ENCODE measurements at places on chromosomes 5 and 9.

GRCh38 chr9:1880038-1880565 is 135.0 kb upstream of the SMARCA2 start:
- DNase-seq: no peak

DNA sequence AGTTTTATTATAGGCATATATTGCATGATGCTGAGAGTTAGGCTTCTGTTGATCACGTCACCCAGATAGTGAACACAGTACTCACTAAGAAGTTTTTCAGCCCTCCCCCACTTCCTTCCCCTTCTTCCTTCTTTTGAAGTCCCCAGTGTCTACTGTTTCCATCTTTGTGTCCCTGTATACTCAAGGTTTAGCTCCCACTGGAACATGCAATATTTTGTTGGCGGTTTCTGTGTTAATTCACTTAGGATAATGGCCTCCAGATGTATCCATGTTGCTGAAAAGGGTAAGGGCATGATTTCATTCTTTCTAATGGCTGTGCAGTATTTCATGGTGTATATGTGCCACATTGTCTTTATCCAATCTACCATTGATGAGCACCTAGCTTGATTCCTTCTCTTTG is 764.3 kb downstream of the MTRR start:
- peak; percentile 54 for DNase-seq

DNA sequence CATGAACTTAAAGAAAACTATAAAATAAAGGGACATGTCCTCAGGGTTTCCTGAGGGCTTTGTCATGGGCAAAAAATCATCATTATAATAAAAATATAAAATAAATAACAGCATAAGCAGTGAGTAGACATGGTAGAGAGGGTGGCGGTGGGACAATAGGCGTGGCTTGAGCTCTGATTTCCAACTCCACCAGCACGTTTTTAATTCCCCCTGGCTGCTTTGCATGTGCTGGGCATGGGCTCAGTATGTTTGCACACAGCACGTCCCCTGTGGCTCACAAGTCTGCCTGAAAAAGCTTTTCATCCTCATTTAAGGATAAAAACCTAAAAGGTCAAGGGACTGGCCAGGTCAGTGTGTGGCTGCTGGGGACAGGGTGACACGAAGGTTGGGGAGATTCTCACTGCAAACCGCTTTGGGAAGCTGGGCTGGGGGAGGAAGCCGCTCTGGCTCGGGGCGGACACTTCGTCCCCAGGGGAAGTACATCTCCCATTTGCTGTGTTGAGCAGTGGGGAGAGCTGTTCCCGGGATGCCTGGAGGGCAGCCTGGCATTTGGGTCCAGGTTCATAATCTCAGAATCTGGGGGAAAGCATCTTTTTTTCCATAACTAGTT is 32.6 kb downstream of the NKX2-5 start:
- DNase-seq: no peak

- peak; percentile 85 for DNase-seq
These were observed 21.6 kb downstream of the HMGXB3 start for GRCh38 chr5:150022158-150022531.

DNA sequence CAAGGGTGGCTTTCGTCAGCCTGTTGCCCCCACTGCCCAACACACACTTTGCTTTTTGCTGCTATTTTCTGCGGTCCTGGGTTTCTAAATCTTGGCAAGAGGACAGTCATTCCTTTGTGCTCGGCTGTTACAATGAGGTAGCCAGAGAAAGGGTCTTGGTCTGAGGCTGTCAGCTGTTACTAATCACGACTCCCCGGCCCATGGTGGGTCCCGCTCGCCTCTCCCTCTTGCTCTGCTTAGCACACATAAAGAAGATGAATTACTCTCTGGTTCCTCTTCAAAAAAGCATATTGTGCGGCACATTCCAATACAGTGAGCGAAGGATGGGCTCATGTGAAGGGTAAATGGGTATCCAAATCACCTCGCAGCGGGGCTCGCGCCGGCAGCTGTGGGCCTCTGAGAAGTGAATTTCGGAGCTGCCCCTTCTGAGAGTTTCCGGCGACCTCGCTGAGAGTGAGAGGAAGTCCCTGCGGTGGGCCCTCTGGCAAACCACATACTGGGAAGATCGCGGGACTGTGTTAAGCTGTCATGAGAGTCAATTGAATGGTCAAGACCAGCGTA is 56.0 kb downstream of the SLC1A3 start:
- peak; percentile 93 for DNase-seq

DNA sequence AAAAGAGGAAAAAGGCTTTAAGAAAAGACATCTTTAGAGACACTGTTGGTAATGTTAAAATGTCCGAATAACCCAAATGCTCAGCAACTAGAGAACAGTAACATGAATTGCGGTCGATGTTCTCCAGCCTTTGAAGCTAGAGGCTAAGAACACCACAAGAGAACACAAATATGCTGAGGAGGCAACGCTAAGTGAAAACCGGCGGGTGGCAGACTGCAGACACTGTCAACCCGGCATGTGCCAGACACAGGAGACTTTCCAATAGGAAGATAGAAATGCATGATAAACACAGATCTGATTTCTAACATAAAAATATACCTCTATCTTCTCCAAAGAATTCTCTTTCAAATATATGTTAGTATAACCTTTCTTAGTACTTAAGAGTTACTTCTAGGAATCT is 18.4 kb upstream of the DDX41 start:
- no peak for DNase-seq

GRCh38 chr5:88393716-88394535 is 125.3 kb upstream of the TMEM161B start:
- DNase-seq: no peak

- DNase-seq: no peak
These were observed 380.3 kb upstream of the TNC start for GRCh38 chr9:115498303-115498702.

DNA sequence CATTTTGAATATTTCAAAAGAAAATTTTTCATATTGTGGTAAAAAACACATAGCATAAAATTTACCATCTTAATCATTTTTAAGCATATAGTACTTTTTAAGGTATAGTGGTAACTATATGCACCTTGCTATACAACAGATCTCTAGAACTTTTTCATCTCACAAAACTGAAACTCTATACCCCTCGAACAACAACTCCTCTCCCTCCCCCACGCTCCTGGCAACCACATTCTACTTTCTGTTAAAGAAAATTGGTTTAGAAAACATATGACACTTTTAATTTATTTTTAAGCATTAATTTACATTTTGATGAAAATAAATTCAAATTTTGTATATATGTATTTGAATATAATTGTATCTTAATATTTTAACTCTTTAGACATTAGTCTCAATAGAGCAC is 147.2 kb upstream of the EFNA5 start:
- no peak for DNase-seq

DNA sequence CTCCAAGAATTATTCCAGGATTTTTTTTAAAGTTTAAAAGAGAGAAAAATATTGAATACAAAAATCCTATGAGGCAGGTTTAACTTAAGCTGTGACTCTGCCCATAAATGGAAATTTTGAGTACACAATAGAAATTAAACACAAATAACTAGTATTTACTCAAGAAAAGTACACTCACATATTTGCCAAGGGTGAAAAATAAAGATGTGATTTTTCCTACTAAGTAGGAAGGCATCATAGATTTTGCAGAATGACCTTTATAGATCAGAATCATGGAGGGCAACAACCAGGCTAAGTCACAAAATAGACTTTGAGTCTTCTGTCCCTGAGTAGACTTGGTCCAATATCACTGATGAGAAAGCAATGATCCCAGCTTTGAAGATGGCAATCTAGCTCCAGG is 102.7 kb upstream of the SLC12A2 start:
- DNase-seq: no peak

- no peak for DNase-seq
These were observed 12.0 kb downstream of the GDF9 start for GRCh38 chr5:132854301-132854700.

GRCh38 chr5:95861221-95861863 is 38.8 kb upstream of the GLRX start:
- DNase-seq: peak; percentile 96

- no peak for DNase-seq
These were observed 36.2 kb upstream of the ADAM19 start for GRCh38 chr5:157611571-157612476.

DNA sequence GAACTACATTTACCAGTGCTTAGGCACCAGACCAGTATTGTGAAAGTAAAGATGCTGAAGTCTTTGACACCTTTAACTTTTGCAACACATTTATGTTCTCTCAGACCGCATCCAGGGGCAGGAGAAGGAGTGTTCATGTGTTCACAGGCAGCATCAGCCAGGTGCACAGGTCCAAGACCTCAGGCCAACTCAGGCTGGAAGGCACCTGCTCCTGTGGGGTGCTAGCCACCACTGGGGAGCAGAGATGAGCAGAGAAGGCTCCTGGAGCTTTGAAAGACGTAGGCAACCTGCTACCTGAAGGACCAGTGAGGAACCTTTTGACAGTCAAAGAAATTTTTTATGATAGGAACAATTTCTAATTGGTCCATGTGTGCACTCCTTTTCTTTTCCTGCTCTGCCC is 35.6 kb downstream of the DAPK1 start:
- no peak for DNase-seq

GRCh38 chr5:142108432-142109330 is at the start of gene NDFIP1:
Gene NDFIP1 (plus strand): TSS chr5:142108779. CDS start chr5:142108975, 196 bp downstream.
- peak; percentile 80 for DNase-seq

GRCh38 chr9:95237336-95237735 is 80.2 kb downstream of the FANCC start:
- no peak for DNase-seq

DNA sequence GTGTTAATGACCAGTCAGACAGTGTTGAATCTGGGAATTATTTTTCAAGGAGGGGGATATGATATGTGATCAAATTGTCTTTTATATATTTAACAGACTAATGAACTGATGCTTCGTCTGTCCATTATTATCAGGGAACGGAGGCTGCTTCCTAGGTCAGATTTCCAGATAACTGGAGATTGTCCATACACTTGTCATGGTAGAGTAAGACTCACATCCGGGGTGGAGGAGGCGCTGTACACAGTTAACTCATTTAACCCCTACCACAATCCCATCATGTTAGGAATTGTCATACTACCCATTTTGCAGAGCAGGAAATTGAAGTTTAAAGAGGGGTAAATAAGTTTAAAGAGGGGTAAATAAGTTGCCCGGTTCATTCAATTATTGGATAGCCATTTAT is 55.9 kb downstream of the ARHGAP26 start:
- DNase-seq: no peak
